ENCODE measurements at places on chromosomes 12 and 14. TPM values are rescaled to one million over a fixed set of nuclear protein-coding genes. Genes with fewer than 3 reads are reported as not detected.

Gene TRPV4
- 5.9 TPM for total RNA-seq

Gene IL31
- not detected for total RNA-seq

Gene CACNA1C
- total RNA-seq = 0.47 TPM

Gene GZMH
- not detected for total RNA-seq

Gene DIABLO
- total RNA-seq = 83.7 TPM

Gene GDF3
- total RNA-seq = 0.53 TPM

Gene TAS2R10
- 0.15 TPM for total RNA-seq

Gene TMEM30B
- total RNA-seq = 0.34 TPM

Gene ARHGAP9
- 0.24 TPM for total RNA-seq

Gene DUSP6
- 216 TPM for total RNA-seq

Gene DNAJC22
- total RNA-seq = 0.48 TPM

Gene ASCL1
- total RNA-seq = not detected

Gene CATSPERB
- not detected for total RNA-seq

Gene RNASE7
- total RNA-seq = not detected

Gene LUM
- total RNA-seq = 0.73 TPM

Gene PSME1
- total RNA-seq = 235 TPM

Gene APOF
- total RNA-seq = not detected

Gene SMIM41
- not detected for total RNA-seq

Gene EPYC
- total RNA-seq = not detected

Gene DIO3
- total RNA-seq = not detected

Gene CORO1C
- total RNA-seq = 291 TPM

Gene RNASE2
- not detected for total RNA-seq

Gene DBX2
- not detected for total RNA-seq

Gene PTPRQ
- total RNA-seq = not detected

Gene ETFBKMT
- 2.6 TPM for total RNA-seq

Gene CSRNP2
- 41.3 TPM for total RNA-seq

Gene TTC8
- 10.6 TPM for total RNA-seq

Gene GLIPR1L2
- total RNA-seq = not detected

Gene PRPH
- 1.5 TPM for total RNA-seq

Gene SP7
- not detected for total RNA-seq

Gene MIP
- total RNA-seq = 0.15 TPM

Gene KRT72
- total RNA-seq = not detected

Gene ADAM21
- total RNA-seq = 0.19 TPM

Gene ANO6
- 96.6 TPM for total RNA-seq

Gene NKX2-8
- not detected for total RNA-seq

Gene HIP1R
- total RNA-seq = 143 TPM

Gene HSPB8
- total RNA-seq = 31.5 TPM

Gene MAP1LC3B2
- 0.82 TPM for total RNA-seq

Gene GLS2
- total RNA-seq = 0.58 TPM

Gene PLD4
- total RNA-seq = not detected

Gene DEGS2
- not detected for total RNA-seq

Gene EID3
- 5.8 TPM for total RNA-seq

Gene MDGA2
- 0.12 TPM for total RNA-seq

Gene SGPP1
- total RNA-seq = 13.2 TPM

Gene NR1H4
- total RNA-seq = 0.15 TPM

Gene SLC10A1
- not detected for total RNA-seq

Gene RPL10L
- not detected for total RNA-seq

Gene CNOT2
- 75.6 TPM for total RNA-seq

Gene MYO1H
- not detected for total RNA-seq

Gene AMIGO2
- total RNA-seq = 40.9 TPM

Gene METTL3
- total RNA-seq = 45.0 TPM

Gene PIP4P1
- 20.9 TPM for total RNA-seq

Data from glomerular endothelial cell (primary cell).